Mammary epithelial cell (primary cell): ENCODE measurements at places on chromosomes 5 and 9.
A peak's percentile ranks its signal among the peaks of the same experiment; 100 is the strongest.

DNA sequence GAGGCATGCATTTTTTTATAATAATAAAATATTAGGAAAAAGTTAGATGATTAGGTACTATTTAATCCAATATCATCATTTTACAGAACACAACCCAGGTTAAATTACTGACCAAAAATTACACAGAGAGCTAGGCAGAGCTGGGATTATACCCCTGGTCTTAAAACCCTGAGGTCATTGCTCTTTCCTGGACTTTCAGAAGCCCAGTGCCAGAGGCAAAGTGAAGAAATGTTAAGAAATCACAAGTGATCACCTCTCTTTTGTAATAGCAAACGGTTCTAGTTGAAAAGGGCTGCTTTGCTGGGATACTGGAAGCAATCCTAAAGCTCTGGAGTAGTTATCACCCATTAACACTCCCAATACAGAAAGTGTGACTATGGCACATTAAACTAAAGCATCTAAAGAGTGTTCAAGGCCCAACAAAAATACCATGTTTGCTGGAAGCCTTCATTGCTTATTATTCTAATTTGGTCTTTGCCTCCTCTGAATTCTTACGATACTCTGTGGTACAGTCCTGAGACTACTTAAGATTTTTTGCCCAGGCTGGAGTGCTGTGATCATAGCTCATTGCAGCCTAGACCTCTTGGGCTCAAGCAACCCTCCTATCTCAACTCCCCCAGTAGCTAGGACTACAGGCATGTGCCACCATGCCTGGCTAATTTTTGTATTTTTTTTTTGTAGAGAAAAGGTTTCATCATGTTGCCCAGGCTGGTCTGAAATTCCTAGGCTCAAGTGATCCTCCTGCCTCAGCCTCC lies 575.9 kb downstream of the RAB3C start:
- DNase-seq = no peak

DNA sequence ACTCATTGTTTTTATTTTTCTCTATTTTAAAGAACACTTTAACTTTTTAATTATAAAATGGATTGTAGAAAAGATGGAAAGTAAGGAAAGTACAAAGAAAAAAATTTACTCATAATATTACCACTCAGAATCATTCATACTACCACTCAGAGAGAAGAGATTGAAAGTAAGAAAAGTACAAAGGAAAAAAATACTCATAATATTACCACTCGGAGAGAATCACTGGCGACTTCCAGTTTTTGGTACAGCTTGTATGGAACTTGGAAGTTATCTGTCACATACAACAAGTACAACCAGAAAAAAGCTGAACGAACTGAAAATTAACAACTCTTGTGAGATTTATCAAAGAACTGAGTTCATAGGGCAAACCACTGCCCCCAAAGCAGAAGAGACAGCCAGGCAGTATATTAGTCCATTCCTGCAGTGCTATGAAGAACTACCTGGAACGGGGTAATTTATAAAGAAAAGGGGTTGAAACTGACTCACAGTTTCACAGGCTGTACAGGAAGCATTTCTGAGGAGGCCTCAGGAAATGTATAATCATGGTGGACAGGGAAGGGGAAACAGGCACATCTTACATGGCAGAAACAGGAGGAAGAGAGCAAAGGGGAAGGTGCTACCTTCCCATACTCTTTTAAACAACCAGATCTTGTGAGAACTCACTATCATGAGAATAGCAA lies 183.9 kb downstream of the SMARCA2 start:
- DNase-seq = no peak

- DNase-seq = no peak
These were observed 46.8 kb upstream of the ATG10 start for GRCh38 chr5:81925009-81925408.

- no peak for DNase-seq
These were observed 48.0 kb upstream of the PHYKPL start for GRCh38 chr5:178280631-178281030.

- DNase-seq = no peak
These were observed 141.8 kb downstream of the MUSK start for GRCh38 chr9:110810262-110810976.

DNA sequence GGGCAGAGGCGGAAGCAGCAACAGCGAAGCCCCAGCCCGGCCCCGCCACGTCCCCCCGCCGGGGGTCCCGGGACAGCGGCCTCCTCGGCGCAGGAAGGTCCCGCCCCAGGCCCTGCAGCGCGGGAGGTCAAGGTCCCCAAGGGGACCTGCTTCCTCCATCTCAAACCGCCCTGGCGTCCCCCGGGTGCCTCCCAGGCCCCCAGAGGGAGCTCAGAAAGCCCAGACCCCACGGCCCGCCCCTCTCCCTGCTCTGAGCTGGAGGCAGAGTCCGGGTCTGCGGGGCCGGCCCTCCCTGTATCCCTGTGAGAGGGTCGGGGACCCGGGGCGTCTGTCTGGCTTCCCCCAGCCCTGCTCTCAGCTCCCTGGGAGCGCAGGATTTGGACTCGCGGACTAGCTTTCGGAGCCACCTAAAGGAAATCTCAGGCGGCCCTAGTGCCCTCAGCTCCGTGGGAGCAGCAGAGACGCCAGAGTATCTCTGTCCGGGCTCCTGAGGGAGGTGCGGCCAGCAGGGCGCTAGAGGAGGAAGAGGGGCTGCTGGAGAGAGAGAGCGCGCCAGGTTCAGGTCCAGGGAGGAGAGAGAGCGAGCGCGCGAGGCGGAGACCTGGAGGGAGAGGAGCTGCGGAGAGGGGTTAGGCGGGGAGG lies 30.7 kb downstream of the EXOC3 start:
- DNase-seq = peak; percentile 60

GRCh38 chr5:112418659-112419163 lies 366 bp downstream of the EPB41L4A start:
- DNase-seq = no peak
